ENCODE measurements at places on chromosomes 6 and 20.

DNA sequence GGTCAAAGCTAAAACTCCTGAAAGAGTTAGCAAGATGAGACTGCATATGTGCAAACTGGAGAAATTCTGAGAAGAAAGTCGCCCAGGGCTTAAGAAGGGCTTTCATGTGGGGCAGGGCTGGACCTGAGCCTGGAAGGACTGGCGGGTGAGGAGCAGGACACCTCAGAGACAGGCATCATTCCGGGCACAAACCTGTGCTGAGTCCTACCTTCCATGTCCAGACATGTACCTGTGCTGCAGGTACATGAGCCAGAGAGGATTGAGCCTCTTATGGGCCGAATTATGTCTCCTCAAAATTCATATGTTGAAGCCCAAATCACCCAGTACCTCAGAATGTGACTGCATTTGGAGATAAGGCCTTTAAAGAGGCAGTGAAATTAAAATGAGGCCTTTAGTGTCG lies 171.0 kb downstream of the QRSL1 start:
- no peak for DNase-seq

DNA sequence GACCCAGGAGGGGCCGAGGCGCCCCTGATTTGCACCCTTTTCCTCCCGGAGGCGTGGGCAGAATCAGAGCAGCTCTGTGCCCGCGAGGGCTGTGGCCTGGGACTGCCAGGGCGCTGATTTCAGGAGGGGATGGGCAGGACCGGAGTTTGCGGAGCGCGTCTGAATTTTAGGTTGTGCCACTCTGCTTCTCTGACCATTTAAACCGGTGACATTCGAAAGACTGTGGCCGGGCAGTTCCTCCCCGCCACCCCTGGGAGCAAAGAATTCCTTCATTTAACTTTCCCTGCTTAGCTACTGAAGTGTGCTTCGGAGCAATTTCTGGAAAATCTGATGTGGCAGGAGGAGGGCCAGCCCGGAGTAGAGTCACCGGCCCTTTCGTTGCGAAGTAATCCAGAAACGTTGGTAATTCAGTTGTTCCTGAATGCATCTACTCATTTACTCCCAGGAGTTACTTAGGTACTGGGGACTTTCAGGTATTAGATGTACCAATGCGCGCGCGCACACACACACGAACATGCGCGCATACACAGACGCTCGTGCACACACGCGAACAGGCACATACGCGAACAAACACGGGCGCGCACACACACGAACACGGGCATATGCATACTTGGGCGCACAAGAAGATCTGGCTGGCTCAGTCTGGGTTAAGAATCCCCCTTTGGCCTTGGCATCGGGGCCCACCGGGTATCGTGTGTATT lies 568 bp downstream of the CCDC170 start:
- DNase-seq, result no peak

GRCh38 chr6:117547688-117548621 lies 54.4 kb downstream of the GOPC start:
- peak; percentile 93 for DNase-seq

DNA sequence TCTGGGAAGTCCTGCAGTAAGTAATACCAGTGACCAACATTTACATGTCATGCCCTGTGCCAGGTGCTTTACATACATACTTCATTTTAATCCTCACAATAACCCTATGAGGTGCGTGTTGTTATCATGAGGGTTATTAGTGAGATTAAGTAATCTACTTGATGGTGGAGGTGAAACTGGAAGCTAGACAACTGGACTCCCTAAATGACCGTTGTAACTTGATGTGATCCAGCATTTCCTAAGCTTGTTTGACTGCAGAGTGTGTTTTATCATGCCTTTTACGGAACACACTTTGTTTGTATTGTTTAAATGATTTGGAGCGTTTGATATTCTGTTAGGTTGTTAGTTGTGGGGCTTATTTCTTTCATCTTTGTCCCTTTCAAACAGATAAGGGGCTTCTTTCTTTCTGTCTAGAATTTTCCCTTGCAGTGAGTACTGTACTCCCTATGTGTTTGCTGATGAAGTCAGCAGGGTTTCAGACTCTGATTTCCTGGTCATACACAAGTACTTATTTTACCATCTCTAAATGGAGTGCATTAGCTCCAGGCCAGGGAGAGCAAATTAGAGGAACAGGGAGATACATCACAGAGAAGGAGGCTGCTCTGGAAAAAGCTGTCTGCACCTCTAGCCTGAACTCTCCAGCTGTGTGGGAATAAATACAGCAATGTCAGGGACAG lies 29.7 kb downstream of the CHMP4B start:
- DNase-seq, result no peak

Data from chondrocyte (in vitro differentiated cells).